GM10248 (cell line): ENCODE measurements at places on chromosomes 6 and 20.

DNA sequence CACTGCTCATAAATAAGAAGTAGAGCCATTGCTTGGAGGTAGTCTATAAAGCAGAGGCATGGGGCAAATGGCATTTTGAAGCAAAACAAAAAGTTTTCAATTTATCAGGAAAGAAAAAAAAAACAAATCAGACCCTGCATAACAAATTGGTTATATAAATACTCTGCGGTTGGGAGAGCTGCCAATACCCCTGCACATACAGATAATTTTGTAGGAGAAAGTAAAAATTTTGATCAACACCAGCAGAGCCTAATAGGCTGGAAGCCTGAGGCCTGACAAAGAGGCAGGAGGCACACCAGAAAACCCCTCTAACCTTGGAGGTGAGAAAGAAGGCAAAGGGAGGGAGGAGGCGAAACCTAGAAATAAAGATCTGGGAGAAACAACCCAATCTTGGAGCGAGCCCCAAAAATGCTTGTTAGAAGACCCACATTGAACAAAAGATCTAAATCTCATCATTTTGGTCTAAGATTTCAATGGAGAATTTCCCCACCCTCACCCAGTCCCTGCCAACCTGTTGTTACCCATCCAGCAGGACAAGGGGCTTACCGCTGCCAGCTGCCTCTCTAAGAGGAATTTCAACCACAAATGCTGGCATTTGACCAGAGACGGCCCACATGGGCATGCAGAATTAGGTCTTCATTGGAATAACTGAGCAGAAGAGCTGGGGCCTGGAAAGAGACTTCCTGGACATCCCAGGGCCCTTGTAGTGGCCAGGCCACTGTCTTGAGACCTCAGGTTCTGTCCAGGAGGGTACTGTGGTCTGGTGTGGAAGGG, 28.4 kb downstream of the FOXA2 start:
- no peak for DNase-seq

- no peak for DNase-seq
Observed at GRCh38 chr20:13271977-13272975, 51.2 kb downstream of the ISM1 start.

DNA sequence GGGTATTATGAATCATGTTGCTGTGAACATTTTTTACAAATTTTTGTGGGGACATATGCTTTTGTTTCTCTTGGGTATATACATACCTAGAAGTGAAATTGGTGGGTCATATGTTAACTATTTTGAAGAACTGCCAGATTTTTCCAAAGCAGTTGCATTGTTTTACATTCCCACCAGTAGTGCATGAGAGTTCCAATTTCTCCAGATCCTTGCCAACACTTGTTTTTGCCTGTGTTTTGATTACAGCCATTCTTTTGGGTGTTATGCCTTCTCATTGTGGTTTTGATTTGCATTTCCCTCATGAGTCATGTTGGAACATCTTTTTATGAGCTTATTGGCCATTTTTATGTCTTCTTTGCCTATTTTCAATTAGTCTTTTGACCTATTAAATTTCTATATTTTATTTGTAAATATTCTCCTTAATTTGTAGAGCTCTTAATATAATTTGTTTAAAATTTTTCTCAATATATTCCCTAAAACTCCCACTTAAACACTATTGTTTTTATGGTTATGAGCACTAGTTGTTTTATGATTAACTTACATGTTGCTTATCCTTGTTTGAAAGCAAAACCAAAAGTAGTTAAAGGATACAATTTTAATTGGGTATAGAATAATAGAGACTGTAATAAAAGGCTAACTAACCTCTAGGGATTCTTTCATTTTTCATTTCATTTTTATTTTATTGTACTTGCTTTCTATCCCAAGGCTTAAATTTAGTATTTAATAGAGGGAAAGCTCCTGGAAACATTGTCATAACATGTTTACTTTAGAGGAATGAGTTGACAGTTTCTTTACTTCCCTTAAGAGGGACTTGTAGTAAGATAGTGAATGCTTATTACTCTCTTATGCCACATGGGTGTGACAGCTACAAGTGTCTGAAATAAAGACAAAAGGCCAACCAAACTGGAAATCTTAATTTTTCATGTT, 5.5 kb downstream of the UBR2 start:
- DNase-seq: no peak

GRCh38 chr6:43985329-43985728, 141.9 kb downstream of the MRPL14 start:
- DNase-seq: no peak

- DNase-seq: no peak
Observed at GRCh38 chr20:50670126-50670862, 21.0 kb downstream of the RIPOR3 start.

GRCh38 chr20:35702051-35702823, 3.0 kb downstream of the ROMO1 start:
- DNase-seq: no peak

GRCh38 chr6:55009131-55009530, 162.6 kb downstream of the FAM83B start:
- no peak for DNase-seq
